ENCODE measurements at places on chromosomes 6 and 20.

DNA sequence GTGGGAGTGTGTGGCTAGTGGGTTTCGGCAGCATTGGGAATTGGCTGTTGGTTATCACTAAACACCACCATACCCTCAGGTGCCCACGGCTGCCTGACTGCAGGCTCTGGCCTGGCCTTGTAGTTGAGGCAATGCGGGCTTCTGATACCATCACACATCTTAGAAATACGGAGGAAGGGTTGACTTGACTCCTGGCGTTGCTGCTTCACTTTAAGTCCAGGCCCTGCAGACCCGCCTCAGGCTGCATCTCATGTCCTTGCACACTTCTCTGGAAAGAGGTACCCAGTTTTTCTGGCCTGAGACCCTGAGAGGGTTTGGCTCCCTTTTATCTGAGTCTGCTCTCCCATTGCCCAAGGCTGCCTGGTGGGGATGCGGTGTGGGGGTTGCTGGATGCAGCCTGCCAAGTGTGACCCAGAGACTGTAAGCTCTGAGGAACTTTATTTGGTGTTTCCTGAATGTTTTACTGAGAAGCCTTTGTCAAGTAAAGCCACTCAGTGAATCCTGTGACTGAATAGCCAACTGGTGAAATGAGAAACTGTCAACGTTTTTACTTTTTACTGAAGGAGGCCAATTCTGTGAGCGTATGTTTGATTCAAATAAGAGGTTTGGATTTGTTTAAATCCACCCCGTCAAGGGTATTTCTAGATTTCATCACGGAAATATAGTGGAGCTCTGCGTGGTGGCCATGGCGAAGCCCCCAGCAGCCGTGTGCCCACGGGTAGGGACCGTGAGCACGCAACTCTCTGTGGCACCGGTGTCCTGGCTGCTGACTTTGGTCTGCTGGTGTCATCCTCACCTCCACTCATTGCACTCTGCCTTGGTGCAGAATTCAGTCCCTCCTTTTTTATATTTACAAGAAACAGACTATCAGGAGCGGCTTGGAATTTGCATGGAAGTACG lies 160.1 kb downstream of the DTNBP1 start:
- no peak for DNase-seq

DNA sequence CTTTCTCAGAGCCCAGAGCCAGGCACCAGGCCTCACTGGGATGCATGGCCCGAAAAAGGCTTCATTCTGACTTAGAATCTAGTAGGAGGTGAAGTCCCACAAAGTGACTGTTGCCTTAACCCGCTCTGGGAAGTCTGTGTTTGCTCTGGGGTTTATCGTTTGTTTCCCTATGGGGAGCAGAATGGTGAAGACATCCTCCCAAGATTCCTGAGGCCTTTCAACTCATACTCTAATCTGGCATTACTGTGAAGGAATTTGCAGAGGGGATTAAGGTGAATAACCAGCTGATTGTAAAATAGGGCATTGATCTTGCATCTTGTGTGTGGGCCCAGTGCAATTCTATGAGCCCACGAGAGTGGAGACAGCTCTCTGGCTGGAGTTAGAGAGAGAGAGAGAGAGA lies 67.8 kb downstream of the CDH26 start:
- DNase-seq: no peak

DNA sequence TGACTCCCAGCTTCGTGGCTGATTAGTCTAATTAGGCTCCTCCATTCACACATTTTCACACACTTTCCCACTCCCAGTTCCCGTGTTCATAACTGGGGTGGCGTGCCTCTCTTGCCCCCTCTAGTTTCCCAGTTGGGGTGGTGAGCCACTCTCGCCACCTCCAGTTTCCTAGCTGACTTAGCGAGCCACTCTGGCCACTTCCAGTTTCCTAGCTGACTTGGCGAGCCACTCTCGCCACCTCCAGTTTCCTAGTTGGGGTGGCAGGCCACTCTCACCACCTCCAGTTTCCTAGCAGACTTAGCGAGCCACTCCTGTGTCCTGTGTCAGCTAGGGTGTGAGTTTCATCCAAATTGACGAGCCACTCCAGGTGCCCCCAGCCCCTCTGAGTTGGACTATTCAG lies 7.4 kb upstream of the GMPR start:
- no peak for DNase-seq

DNA sequence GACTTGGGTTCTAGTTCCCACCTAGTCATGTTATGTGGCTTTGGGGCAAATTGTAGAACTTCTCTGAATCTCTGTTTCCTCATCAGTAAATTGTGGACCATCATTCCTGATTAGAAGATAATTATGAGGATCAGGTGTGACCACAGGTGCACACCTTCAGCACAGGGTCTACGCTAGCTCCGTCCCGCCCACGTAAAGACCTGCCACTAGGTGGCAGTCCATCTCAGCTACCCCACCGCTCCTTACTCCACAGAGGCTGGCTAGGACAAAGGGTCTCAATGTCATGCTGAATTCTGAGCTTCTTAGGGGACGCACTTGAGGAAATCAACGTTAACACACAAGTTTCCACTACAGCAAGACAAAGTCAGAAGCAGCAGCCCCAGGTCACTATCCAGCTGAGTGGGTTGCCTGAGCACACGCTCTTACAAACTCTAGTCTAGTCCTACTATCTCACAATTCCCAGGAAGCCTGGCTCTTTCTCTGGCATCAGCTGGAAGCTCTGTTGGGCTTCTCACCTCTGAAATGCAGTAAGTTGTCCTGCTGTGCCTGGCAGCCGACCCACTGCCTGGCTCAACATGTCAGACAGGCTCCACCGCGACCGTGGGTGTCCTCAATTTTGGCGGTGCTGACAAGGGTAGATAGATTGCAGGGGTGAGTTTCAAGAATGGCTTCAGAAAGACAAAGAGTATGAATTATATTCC lies 2.0 kb upstream of the PLCG1 start:
- peak; percentile 73 for DNase-seq

- no peak for DNase-seq
Measured at GRCh38 chr6:87661503-87661902, 40.5 kb downstream of the AKIRIN2 start.

DNA sequence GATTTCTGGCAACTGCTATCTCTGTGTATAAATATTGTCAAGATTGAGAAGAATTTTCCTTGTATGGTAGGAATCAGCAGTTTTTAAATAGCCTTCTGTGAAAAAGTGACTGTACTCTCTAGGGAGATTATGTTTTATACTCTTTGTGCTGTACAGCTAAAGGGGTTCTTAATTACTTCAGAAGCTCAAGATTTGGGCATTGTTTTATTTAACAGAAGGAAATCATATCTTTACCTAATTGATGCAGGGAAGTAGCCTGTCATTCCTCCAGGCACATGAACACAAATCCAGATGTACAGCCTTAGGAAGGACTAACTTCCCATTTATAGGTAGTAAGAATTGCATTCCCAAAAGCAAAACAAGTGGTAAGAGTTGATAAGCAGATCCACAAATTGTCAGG lies 1.3 kb downstream of the CALHM5 start:
- DNase-seq: no peak

DNA sequence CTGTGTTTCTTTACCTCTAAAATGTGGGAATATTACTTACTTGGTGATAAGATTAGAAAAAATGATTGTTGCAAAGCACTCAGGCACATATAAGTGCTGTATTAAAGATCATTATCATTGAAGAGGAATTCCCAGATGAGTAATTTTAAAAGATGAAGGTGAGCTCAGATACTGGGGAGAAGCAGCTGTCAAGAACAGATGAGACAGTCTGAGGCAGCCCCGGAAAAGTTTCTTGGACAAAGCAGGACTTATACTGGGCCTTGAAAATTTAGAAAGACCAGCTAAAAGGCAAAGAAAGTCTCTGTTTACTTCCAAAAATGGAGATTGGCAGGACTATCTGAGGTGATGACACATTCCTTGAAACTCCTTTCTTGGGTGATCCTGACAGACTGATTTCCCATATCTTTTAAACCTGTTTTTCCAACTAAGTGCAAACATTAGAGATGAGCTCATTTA lies 93.8 kb upstream of the MARCKS start:
- no peak for DNase-seq

- no peak for DNase-seq
Measured at GRCh38 chr6:40378071-40378724, 209.0 kb downstream of the LRFN2 start.

- DNase-seq: no peak
Measured at GRCh38 chr6:80445751-80446150, 339.3 kb downstream of the BCKDHB start.

DNA sequence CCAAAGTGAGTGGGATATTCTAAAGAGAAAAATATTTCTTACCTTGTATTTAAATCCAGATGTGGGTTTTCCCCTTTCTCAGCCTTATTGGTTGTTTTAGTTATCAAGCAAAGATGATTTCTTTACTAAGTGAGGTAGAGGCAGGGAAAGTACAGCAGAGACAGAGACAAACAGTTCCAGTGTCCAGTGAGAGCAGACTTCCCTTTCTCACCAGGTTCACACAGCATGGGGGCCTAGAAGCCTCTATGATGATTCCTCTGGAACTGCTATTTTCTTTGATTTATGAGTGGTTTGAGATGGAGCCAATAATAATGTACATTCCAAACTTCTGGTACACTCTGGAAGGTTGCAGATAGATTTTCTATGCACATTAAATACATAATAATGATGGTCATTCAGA lies 234.0 kb upstream of the MARCKS start:
- DNase-seq: no peak

DNA sequence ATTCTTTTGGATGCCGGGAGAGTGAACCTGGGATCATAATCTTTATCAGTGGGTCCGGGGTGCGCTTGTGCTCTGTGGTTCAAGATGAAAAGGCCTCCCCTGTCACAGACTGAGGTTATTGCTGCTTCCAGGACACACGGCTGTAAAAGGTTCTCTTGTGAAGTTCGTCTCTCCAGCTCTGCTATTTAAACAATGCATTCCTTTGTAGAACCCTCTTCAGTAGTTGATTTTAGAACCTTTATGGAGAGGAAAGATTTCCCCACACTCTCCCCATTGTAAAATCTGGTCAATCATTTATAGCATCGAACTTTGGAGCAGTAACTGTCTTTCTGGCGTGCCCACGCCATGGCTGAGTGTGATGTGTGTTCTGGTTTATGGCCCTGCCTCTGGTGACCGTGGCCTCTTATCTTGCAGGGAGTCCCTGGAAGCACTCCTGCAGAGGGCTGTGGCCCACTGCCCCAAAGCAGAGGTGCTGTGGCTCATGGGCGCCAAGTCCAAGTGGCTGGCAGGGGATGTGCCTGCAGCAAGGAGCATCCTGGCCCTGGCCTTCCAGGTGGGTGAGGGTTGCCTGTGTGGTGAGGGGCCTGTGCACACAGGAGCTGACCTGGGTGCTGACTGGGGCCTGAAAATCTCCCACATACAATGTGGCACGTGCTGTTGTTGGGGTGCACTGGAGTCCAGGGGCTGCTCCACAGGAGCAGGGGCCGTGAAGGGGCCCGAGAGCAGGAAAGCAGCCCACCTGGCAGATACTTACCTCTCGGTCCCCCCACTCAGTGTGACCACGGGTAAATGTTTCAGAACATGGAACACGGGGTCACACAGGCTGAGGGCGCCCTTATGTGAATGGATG lies 11.6 kb upstream of the C20orf204 start:
- no peak for DNase-seq

GRCh38 chr6:87384449-87384848 lies 23.3 kb upstream of the CFAP206 start:
- no peak for DNase-seq

DNA sequence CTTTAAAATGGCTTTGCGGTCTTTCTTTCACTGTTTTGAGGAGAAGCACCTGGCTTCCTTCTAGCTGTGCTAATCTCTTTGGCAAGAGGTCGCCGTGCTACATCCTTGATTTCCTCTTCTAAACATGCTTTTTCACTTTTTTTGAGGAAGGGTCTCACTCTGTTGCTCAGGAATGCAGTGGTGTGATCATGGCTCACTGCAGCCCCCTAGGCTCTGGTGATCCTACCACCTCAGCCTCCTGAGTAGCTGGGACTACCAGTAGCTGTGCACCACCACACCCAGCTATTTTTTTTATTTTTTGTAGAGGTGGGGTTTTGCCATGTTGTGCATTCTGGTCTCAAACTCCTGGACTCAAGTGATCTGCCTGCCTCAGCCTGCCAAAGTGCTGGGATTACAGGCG lies 40.5 kb downstream of the RSPH3 start:
- DNase-seq: no peak

- no peak for DNase-seq
Measured at GRCh38 chr6:111162504-111162903, 75.2 kb downstream of the SLC16A10 start.

DNA sequence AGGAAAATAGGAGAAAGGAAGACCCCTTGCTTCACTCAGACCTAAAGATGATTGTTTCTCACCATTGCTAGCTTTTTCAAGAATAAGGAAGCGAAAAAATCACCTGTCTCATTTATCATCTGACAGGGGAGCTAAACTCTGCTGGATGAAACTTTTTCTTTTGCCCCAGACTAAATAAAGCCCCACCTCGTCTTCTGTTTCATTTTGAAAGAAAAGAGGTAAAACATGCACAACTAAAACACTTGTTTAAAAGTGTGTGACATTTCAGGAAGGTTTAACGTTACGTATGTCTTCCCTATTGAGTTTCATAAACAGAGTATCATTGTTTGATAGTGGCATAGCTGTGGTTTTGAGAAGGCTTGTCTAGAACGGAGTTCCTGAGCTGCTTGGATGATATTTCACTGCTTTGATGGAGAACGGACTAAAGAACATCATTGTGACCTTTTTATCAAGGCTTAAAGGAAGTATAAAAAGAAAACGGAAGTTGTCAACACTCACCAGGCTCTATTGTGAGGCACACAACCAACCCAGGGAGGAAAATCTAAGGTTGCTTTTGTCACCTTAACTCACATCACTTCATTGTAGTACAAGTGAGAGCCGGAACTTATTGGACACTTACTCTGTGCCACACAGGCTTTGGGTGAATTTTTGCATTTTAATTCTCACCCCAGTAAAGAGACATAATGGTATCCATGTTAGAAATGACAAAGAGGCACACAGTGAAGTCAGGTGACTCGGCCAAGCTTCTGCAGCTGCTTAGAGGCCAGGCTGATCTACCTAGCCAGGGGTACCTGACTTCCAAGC lies 29.5 kb downstream of the TSHZ2 start:
- DNase-seq: peak; percentile 49

- DNase-seq: peak; percentile 11
Measured at GRCh38 chr6:159252955-159253508, 83.8 kb downstream of the FNDC1 start.

DNA sequence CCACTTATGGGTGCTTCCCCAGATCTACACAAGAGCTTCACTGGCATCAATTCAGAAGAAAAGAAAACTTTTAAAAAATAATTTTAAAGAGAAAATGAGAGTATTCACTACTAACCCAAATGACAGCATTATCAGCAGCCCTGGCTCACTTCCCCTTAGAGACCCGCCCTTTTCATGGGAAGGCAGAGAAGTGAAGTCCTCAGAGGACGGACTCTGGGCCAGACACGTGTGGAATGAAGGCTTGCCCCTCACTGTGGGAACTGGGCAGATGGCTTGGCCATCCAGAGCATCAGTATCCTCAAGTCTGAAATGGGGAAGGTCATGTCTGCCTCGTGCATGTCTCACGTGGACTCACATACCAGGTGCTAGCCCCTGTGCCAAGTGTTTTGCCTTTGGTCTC lies 63.5 kb downstream of the JAG1 start:
- DNase-seq: no peak

GRCh38 chr6:31008165-31008564 lies 2.1 kb upstream of the MUC22 start:
- no peak for DNase-seq
